Dermis lymphatic vessel endothelial cell (primary cell): ENCODE measurements at places on chromosomes 7 and 10. TPM values are rescaled to one million over a fixed set of nuclear protein-coding genes. Genes with fewer than 3 reads are reported as not detected.

CCDC3 gene
- under 0.01 TPM in 1 of 2 replicates, not detected in the other for total RNA-seq

PVRIG gene
- 2.6 TPM in 1 of 2 replicates, not detected in the other for total RNA-seq

MNX1 gene
- total RNA-seq: not detected in 2 replicates

ADARB2 gene
- 0.43 TPM in 1 of 2 replicates, not detected in the other for total RNA-seq

ACSM6 gene
- not detected in 2 replicates for total RNA-seq

CCDC146 gene
- total RNA-seq: 1.2 and 2.1 TPM in 2 replicates

NPY4R gene
- total RNA-seq: not detected in 2 replicates

BMPER gene
- 1.1 and 1.3 TPM in 2 replicates for total RNA-seq

IL2RA gene
- total RNA-seq: not detected in 2 replicates

HOXA2 gene
- total RNA-seq: 0.11 and 0.43 TPM in 2 replicates

CDH23 gene
- total RNA-seq: under 0.01 TPM in 2 replicates
